ENCODE measurements at places on chromosomes 4 and X. TPM values are rescaled to one million over a fixed set of nuclear protein-coding genes. Genes with fewer than 3 reads are reported as not detected.

IL9R gene
- polyA plus RNA-seq = not detected

TAB3 gene
- polyA plus RNA-seq = 12.8 TPM

PJA1 gene
- polyA plus RNA-seq = 12.7 TPM

NPY2R gene
- 0.63 TPM for polyA plus RNA-seq

PYURF gene
- 141 TPM for polyA plus RNA-seq

SPP1 gene
- polyA plus RNA-seq = 21.8 TPM

MAGEA8 gene
- not detected for polyA plus RNA-seq

HERC5 gene
- polyA plus RNA-seq = not detected

GAB3 gene
- polyA plus RNA-seq = 2.0 TPM

HDAC6 gene
- 20.9 TPM for polyA plus RNA-seq

SAT1 gene
- polyA plus RNA-seq = 115 TPM

BRS3 gene
- not detected for polyA plus RNA-seq

GABRA4 gene
- 15.9 TPM for polyA plus RNA-seq

PRPS2 gene
- polyA plus RNA-seq = 23.7 TPM

ANAPC4 gene
- 30.0 TPM for polyA plus RNA-seq

CLNK gene
- polyA plus RNA-seq = not detected

NKX6-1 gene
- not detected for polyA plus RNA-seq

TNIP2 gene
- not detected for polyA plus RNA-seq

RTL9 gene
- polyA plus RNA-seq = not detected

ADH7 gene
- not detected for polyA plus RNA-seq
